HEK293T (cell line): ENCODE measurements at places on chromosomes 11 and 22.
A peak's percentile ranks its signal among the peaks of the same experiment; 100 is the strongest.

DNA sequence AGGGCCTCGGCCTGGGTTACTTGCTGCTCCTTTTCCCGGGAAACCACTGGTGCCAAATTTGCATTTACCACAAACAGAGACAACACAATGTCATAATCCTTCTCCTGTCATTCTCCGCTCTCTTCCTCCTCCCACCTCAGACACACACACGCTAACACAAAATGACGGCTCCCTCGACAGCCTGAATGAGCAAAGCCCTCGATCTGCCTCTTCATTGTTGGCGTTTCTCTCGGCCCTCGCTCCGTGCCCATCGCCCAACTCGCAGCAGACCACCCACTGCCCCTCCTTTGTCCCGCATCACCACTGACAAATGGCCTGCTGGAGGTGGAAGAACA lies 12.5 kb upstream of the TCF20 start:
- DNase-seq, result no peak

DNA sequence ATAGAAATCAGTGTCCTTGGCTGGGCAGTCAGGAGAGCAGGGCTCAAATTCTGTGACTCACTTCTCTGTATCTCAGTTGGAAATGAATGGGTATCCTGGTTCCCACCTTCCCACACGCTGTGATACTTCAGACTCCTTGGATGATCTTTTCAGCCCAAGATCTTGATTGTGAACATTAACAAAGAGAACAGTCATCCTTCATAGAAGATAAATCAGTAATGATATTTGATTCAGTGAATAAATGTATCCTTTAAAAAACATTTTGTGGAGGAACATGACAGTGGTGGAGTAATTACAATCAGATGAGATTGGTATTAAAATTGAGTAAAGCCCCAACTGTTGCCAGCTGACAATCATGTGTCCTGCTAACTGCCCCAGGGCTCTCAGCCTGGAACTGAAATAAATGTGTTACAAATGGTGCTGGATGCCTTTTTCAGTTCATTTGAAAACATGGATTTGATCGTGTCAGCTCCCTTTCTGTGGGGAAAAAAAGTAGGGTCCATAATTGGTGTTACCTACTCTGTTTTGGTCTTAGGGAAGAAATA lies 72.9 kb upstream of the OR5AN1 start:
- DNase-seq, result no peak

- DNase-seq, result peak; percentile 96
Measured at GRCh38 chr22:44975427-44976262, 34.2 kb downstream of the PHF21B start.

GRCh38 chr11:134371436-134372185 lies 39.8 kb downstream of the GLB1L2 start:
- no peak for DNase-seq

- no peak for DNase-seq
Measured at GRCh38 chr22:37211866-37212173, 457 bp downstream of the SSTR3 start.
